ENCODE measurements at places on chromosomes 3 and 15.

- no peak for DNase-seq
Observed at GRCh38 chr3:142021127-142021526, 128.2 kb downstream of the TFDP2 start.

GRCh38 chr3:126036056-126036549, 47.8 kb downstream of the SLC41A3 start:
- no peak for DNase-seq

DNA sequence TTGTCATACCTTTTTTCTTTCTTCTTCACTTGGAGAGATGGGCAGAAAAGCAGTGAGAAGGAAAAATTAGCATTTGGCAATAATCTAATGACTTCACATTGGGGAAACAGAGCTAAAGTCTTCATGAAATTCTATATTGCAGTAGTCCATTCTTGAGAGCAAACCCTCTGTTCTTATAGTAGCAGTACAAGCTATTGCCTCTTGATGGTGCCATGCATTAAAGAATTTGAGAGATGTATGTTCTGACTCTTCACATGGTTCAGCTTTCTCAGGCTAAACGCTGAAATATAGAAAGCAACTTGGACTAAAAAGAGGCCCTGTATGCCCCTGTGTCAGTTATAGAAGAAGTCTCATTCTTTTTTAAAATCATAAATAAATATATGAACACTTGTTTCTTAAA, 36.0 kb downstream of the PHLDB2 start:
- no peak for DNase-seq

- no peak for DNase-seq
Observed at GRCh38 chr3:50356553-50356952, 2.8 kb downstream of the TMEM115 start.

DNA sequence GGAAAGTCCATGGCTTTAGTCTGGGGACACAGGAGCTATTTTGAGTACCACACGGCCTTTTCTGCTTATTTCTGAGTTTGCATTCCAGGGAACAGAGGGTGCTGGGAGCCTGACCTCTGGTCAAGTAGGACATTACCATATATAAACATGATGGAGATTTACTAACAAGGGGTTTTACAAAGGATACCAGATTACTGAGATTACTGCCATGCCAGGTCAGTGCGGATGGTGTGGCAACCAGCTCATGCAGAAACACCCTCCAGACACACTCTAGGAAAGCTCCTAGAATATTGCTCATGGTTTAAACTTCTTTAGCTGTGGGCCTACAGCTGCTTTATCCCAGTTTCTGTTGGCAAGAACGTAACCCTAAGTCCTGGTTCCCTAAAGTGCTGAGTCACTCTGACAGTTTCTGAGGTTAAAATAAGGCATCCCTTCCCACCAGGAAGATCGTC, 54.3 kb upstream of the AGTR1 start:
- DNase-seq, result no peak

- DNase-seq, result no peak
Observed at GRCh38 chr15:91228383-91228782, 128.3 kb downstream of the SV2B start.

DNA sequence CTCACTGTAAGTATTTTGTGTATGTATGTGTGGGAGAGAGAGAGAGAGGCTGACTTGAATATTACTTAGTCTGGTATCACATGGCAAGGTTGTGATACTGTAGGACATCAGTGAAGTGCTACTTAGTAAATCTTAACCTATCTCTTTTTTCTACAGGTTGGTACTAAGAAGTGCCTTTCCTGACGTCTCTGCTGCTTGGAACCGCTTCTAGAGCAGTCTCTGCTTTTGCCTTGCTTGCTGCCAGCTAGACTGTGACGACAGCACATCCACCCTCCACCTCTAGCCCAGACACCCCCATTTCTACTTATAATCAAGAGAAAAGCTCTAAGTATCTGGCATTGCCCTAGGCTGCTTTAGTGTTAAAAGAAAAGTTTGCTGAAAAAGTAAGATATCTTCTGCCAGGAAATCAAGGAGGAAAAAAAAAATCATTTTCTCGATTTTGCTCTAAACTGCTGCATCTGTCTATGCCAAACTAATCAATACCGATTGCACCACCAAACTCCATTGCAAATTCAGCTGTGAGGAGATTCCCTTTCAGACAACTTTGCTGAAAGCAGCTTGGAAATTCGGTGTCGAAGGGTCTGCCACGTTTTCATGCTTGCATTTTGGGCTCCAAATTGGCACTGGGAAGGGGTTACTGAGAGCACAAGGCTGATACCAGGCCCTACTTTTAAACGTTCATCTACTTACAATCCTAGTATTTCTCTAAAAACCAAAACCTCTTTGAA, 30.7 kb downstream of the MBNL1 start:
- DNase-seq, result no peak

DNA sequence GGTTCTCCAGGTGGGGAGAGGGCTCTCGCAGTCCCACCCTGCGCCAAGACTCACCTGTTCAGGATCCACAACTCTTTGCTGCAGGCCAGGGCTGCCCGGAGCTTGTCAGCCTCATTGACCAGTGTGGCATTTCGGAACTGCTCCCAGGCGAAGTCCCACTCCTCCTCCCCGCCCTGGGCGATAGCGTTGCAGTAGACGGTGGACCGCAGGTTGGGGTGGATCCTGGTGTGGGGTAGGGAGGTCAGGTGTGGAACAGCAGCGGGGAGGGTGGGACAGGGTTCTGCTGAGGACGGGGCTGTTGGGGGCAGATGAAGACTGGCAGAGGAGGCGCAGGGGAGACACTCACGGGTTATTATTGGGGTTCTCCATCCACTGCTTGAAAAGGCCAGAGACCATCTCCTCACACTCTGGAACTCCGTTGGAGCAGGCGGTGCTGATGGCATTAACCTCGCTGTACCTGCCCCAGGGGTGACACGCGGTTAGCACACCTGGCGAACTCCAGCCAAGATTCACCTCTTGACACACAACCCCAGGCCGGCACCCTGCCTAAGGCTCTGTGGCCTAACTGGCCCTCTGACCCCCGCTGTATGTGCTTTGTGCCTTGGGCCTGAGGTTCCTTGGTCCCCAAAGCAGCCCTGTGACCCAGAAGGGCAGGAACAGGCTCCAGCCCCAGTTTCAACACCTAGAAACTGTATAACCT, 16.1 kb downstream of the MESP2 start:
- DNase-seq, result no peak

DNA sequence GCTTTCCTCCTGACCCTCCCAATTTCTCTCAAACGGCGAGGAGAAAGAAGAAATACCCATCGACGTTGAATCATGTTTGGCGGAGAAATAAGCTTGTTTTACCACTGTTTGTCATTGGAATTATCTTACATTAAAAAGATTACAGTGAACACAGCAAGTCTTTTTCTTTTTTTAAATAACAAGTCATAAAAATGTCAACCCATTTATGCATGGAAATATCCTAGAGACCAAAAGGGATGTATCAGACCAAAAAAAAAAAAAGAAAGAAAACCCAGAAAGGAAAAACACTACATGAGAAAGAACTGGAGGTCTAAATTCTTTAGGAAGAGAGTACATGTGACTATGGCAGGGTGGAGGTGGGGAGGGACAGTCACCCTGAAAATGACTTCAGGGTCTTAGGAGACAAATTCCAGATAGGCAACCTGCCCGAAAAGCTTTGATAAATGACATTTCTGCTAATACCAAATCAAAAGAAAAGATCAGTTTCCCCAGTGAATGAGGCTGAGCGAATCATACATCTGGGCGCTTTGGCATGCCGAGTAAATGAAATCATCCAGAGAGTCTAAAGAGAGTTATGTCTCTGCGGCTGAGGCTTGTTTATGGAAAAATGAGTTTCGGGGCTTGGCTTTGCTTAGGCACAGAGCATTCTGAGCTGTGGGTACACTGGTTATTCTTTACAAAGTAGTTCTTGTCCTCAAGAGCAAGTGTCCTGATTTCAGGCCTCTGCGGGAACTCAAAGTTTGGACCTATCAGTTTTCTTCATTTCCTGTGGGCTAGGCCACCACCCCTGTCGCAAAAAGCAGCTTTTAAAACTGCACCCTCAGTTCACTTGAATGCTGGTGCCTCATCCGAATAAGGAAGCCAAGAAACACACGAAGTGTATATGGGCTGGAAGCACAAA, 110.1 kb upstream of the TGFBR2 start:
- DNase-seq, result no peak

GRCh38 chr15:58463815-58464650, 32.2 kb downstream of the LIPC start:
- peak; percentile 74 for DNase-seq

DNA sequence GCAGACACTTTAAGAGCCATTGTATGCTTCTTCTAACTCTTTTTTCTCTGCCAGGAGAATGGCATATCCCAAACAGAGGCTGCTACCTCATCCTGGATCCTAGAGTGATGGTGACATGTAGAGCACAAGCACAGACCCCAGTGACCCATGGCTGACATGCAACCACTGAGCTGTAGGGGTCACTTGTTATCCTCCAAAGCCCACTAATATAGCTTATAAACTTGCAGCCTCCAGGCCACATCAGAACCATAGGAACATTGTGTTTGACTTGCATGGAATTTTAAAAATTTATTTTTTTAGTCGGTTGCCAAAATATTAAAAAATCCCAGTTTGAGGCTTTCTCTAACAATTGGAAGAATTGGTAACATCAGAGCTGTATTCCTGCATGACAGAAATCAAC, 283.0 kb upstream of the WNT5A start:
- no peak for DNase-seq

DNA sequence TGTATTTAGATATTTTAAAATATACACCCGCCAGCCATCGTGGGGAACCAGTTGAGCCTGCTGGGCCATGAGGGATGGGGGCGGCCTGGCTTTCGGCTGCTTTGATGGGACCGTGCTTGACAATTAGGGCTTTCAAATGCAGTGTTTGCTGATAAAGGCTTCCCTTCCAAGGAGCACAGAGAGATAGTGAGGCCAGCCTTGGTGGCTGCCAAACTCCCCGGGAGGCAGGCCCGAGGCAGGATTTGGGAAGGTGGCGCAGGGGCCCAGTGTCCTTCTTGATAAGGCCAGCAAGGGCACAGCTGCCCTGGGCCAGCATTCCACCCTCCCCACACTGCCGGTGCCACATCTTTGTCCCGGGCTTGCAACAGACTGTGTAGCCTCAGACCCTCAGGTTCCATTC, 75.6 kb downstream of the LINGO1 start:
- DNase-seq, result no peak

GRCh38 chr3:133211449-133211848, 173.3 kb downstream of the TMEM108 start:
- DNase-seq, result no peak

GRCh38 chr15:70029297-70029701, 68.4 kb downstream of the TLE3 start:
- DNase-seq, result no peak

GRCh38 chr3:32113566-32113965, 7.1 kb downstream of the GPD1L start:
- no peak for DNase-seq

GRCh38 chr15:100353449-100353848, 11.7 kb upstream of the ADAMTS17 start:
- DNase-seq, result no peak

GRCh38 chr3:30676424-30677346, 70.3 kb downstream of the TGFBR2 start:
- no peak for DNase-seq

DNA sequence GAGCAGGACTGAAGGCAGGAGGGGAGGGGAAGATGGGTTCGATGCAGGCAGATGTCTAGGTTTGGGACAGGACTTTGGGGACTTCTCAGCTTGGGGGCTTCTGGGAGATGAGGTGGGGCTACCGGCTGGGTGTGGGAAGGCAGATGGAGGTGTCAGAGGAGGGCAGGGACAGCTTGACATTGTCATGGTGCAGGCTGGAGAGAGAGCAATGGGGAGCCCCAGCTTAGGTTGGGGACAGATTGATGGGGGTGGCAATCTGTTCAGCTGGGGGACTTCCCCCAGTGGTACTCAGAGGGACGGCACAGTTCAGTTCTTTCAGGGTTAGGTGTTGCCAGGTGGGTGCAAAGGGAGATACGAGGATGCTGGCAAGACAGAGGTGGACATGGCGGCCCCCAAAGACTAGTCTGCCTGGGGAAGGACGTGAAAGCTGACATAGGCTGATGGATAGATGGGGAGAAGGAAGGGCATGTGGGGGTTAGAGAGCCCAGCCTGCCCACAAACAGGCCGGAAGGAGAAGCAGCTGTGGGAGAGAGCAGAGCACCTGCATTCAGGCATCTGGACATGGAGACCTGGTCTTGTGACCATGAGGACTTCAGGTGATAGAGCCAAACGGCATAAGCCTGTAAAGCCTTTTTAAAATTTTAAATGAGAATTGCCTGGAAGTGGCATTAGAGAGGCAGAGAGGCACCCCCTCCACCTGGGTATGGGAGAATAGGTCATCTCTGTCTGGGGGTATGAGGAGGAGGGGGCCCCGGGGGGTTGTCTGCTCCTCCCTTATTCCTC, 21.1 kb downstream of the ACAA1 start:
- DNase-seq, result no peak

DNA sequence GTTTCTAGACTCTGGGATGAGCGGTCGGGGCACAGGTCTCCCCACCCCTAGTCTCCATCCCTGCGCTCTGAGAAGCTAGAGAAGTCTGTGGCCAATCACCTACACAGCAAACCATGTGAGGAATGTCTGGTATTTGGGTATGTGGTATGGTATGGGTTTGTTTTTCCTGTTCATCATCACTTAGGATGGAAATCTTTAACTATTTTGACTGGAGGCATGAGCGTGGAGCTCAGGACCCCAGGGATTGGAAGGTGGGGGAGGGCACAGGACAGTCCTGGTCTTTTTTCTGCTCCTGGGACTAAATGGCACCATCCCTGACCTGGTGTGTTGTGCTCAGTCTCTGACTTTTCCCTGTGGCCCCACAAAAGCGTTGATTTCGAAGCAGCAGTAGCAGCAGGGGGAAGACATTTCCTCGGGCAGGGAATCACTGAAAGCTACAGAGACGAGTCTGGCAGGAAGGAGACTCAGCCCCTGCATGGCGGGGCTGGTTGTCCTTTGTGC, 191.7 kb upstream of the TPM1 start:
- no peak for DNase-seq

DNA sequence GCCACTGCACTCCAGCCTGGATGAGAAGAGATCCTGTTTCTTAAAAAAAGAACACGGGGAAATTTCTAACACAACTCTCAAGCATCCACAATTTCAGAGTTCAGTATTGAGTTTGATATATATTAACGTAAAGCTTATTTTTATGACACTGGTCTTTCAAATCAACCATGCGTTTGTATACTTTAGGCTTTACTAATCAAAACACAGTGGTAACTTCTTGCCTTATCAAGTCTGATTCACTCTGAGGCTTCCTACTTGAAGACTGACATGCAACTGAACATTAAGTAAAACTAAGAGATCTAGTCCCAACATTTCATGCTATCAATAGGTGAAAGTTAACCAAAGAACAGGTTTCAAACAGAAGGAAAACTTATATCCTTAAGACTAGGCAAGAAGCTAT, 46.7 kb downstream of the PRTG start:
- DNase-seq, result no peak

GRCh38 chr15:73771385-73772045, 18.4 kb upstream of the INSYN1 start:
- DNase-seq, result no peak

- no peak for DNase-seq
Observed at GRCh38 chr3:100777271-100777670, 68.0 kb downstream of the TFG start.

GRCh38 chr3:27310688-27311087, 58.5 kb downstream of the NEK10 start:
- no peak for DNase-seq

Measured in NCI-H187 (cell line).